Hematopoietic multipotent progenitor cell treated with erythropoietin and hydrocortisone succinate and interleukin-3 and kit ligand, for 4 days (in vitro differentiated cells): ENCODE measurements at places on chromosomes 7 and 10.

DNA sequence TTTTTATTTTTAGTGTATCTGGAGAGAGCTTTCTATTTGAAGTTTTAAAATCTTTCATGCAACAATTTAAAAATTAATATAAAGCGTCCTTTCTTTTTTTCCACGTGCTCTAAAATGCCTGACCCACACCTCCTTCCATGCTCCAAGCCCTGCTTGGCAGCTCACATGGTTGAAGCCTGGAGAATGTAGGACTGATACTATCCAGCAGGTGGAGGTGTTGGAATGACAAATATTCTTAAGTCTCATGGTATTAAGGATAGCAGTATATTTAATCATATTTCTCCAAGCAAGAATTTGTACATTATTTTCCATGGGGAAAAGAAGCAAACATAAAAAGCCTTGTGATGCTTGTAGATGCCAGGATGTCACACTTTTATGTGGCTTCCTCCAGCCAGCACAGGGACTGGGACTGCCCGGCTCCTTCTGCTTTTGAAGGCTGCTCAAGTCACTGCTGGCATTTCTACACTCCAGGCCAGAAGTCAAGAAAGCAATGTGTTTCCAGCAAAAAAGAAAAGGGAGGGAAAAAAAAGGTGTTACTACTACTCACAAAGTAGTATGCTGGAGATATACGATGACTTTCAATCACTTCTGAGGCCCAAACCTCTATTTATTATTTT lies 49.7 kb downstream of the BZW2 start:
- DNase-seq = peak; percentile 74

DNA sequence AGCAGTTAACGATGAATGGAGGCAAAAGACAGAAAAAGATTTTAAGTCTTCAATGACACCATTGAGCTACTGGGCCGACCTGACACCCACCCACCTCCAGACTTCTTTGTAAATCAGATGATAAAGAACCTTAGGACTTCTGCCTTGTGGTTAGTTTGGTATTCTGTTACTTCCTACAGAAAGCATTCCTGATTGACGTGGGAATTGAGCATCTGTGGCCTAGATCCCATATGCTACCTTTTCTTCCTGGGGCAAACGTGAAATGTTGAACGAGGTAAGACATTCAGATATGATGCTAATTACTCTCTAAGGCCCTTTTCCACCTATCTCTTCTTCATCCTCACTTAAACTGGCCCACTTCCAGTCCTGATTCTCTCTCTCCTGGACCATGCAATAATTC lies 10.2 kb downstream of the PRLHR start:
- no peak for DNase-seq

- no peak for DNase-seq
Measured at GRCh38 chr10:91924212-91925021, 847 bp downstream of the BTAF1 start.

DNA sequence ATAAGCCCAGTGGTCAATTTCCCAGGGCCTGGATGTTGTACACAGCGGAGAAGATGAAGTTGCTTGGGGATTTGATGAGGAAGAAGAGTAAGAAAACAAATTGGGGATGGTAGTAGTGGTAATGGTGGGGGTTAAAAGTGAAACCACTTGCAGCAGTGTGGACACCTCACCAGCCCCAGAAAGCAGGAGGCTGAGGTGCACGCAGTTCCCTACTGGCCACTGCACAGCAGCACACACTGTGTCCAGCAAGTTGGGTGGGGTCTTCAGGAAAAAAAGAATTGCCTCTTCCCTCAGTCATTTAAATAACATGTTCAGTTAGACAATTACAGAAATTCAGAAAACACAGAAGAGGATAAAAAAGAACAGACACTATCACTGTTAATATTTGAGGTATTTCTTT lies 96.6 kb downstream of the TAX1BP1 start:
- DNase-seq = no peak

GRCh38 chr10:129495698-129496097 lies 28.7 kb downstream of the MGMT start:
- no peak for DNase-seq

DNA sequence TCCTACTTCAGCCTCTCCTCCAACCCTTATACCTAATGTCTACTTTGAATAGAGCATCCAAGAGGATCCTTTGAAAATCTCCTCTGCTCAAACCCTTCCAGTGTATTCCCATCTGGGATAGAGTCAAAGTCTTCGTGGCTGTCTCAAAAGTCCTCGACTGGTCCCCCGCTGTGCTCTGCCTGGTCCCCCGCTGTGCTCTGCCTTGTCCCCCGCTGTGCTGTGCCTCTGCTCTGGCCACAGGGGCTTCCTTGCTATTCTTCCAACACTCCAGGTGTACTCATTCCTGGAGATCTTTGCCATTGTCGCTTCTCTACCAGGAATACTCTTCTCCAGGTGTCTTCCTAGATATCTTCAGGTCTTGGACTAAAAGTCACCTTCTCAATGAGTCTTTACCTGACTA lies 36.1 kb upstream of the COMMD3 start:
- DNase-seq = no peak

- no peak for DNase-seq
Measured at GRCh38 chr7:98199131-98199530, 12.1 kb upstream of the BHLHA15 start.

- no peak for DNase-seq
Measured at GRCh38 chr10:23514321-23514720, 75.4 kb downstream of the OTUD1 start.

- no peak for DNase-seq
Measured at GRCh38 chr7:105790996-105791395, 85.4 kb downstream of the ATXN7L1 start.

GRCh38 chr10:26780793-26781601 lies 79.8 kb downstream of the ABI1 start:
- DNase-seq = no peak
